Activated CD4-positive, alpha-beta memory T cell treated with anti-CD3 and anti-CD28 coated beads for 36 hours (primary cell): ENCODE measurements at places on chromosomes 11 and 22. TPM values are rescaled to one million over a fixed set of nuclear protein-coding genes. Genes with fewer than 3 reads are reported as not detected.

The LMNTD2 gene
- total RNA-seq = 3.1 TPM

The TMEM132A gene
- 5.7 TPM for total RNA-seq

The CRYBB3 gene
- total RNA-seq = 0.43 TPM

The NFAM1 gene
- total RNA-seq = 0.15 TPM

The OR51B2 gene
- total RNA-seq = not detected

The NCAPH2 gene
- total RNA-seq = 134 TPM

The TLCD5 gene
- 1.6 TPM for total RNA-seq

The FGF4 gene
- total RNA-seq = not detected

The LRRC56 gene
- total RNA-seq = 1.6 TPM

The FGF3 gene
- total RNA-seq = not detected

The DUSP8 gene
- total RNA-seq = 1.6 TPM

The USP28 gene
- total RNA-seq = 30.6 TPM

The OR8G5 gene
- not detected for total RNA-seq

The FLRT1 gene
- total RNA-seq = 0.36 TPM

The ACR gene
- total RNA-seq = not detected

The HEPHL1 gene
- not detected for total RNA-seq

The ASPHD2 gene
- 9.2 TPM for total RNA-seq

The ARHGAP42 gene
- total RNA-seq = not detected
